ENCODE measurements at places on chromosomes 11 and 22.

GRCh38 chr11:129574431-129574830 is 198.8 kb downstream of the BARX2 start:
- DNase-seq: no peak

GRCh38 chr22:38870312-38870741 is 1.7 kb downstream of the CBX6 start:
- peak; percentile 88 for DNase-seq

DNA sequence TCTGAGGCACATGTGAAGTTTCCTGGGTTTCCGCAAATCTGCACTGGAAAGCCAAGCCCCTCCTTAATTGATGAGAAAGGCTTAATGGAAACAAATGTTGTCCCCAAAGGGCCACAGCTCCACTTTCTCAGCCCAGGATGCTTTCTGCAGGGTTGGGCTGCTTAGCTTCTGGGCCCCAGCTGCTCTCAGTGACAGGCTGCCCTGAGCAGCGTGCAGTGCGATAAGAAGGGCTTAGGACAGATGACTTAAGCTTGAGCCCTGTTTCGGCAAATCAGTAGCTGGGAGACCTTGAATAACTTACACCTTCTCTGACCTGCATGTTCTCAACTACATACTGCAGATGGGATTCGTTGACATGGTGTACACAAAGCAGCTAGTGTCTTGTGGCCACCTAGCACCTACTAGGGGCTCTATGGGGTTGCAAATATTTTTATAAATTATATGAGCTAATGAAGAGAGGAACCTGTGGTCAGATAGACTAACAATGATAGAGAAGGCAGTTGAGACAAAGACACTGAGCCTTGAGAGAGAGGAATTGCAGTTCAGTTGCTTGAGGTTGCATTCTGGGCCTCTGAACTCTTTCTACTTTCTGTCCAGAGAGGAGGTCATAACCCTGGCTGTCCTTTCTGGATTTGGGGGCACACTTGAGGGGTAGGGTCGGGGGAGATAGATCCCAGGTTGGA is 11.5 kb downstream of the STX3 start:
- DNase-seq: no peak

DNA sequence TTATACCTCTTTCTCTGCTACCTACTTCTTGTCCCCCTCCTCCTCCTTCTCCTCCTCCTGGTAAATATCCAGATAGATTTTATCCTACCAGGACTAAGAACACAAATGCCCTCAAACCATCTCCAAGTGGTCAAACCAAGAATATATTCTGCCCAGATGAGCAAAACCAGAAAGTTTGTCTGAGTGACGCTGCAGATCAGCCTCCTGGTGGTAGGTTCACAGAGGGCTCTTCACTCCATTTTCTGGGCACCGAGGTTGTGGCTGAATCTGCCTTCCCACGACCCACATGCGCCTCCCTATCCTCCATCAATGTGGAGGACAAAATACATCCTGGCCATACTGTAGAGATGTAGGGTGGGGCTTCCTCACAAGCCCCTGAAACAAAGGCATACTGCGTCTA is 543.6 kb downstream of the MN1 start:
- DNase-seq: no peak

GRCh38 chr22:17245341-17245740 is 26.1 kb upstream of the ADA2 start:
- DNase-seq: no peak

DNA sequence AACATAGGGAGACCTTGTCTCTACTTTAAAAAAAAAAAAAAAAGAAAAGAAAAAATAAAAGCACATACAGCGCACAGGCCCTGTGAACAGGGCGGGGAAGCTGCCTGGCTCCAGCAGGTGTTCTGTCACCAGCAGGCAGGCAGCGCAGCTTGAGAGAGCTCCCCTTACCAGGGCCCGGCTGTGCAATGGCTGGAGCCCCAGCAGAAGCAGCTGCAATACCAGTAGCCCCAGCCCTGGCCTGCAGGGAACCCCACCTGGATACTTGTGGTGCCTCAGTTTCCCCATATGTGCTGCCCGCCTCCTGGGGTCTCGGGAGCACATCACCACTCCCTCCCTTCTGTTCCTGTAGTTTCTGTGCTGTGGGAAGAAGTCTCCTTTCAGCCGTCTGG is 12.3 kb downstream of the TSPAN32 start:
- DNase-seq: no peak

- no peak for DNase-seq
These were observed 155.0 kb upstream of the CCDC90B start for GRCh38 chr11:83441171-83441570.

DNA sequence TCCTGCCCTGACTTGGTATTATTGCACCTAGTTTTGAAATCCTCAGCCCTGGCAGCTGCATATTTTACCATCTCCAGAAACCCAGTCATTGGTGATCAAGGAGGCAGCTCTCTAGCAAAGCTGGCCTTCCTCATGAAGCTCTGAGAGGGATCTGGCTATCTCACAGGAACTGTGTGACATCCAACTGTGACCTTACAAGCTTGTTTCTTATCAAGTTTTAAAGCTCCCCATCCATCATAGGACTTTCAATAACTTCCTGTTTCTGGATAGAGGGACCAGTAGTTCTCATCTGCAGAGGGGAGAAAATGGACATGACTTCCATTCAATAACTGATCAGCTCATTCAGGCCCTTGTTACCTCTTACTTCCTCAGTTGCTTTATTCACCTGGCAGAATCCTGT is 18.2 kb downstream of the CALCA start:
- no peak for DNase-seq

GRCh38 chr22:35575116-35575748 is 34.6 kb downstream of the RASD2 start:
- DNase-seq: no peak

GRCh38 chr11:120331301-120331996 is 4.8 kb upstream of the ARHGEF12 start:
- DNase-seq: peak; percentile 79

DNA sequence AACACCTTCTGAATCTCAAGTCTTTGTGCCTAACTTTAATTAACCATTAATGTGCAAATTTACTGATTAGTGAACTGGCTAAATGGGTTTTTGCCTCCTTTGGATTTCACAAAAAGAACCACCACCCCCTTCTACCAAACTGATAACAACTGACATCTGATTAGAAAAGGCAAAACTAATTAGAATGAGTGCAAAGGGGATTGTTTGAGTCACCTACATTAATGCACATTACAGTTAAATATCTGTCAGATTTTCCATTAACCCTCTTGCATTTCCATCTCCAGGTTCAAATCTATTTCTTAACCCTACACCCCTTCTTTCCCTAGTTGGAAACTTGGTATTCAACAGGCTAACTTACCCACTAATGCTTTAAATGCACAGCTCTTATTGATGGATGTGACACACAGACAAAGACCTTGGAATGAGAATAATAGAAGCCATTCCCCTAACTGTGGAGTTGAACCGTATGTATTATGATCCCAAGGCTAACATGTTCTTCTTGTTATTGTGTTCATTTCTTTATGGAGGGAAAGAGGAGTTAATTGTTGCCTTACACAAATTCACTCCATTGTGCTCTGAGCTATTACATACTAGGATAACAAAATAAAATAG is 161.5 kb upstream of the MTMR2 start:
- DNase-seq: no peak

Data from AG08396 (cell line).